Activated naive CD4-positive, alpha-beta T cell treated with anti-CD3 and anti-CD28 coated beads, Interleukin-2, amount 50 U/mL, for 72 hours (primary cell): ENCODE measurements at places on chromosomes 5 and 9.

GRCh38 chr9:32069169-32069813 lies 315.2 kb upstream of the ACO1 start:
- no peak for DNase-seq

- no peak for DNase-seq
These were observed 167.9 kb downstream of the GLIS3 start for GRCh38 chr9:4131946-4132345.

DNA sequence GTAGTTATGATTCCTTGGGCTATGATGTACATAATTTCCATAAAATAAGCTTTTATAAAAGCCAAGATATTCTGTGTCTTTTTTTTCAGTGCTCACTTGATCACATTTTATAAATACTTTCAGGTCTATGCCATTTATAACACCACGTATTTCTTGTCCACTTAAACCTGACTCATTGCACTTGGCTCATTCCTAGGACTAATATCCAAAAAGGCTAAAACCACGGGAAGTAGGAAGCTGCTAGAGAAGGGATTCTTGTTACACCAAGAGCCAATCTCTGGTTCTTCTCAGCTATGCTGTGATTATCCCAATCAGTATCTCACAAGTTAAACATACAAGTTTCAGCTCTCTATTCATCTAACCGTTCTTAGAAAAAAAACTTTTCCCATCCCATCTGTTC lies 80.4 kb upstream of the CDH6 start:
- no peak for DNase-seq

GRCh38 chr9:91903126-91903911 lies 46.7 kb downstream of the ROR2 start:
- no peak for DNase-seq

DNA sequence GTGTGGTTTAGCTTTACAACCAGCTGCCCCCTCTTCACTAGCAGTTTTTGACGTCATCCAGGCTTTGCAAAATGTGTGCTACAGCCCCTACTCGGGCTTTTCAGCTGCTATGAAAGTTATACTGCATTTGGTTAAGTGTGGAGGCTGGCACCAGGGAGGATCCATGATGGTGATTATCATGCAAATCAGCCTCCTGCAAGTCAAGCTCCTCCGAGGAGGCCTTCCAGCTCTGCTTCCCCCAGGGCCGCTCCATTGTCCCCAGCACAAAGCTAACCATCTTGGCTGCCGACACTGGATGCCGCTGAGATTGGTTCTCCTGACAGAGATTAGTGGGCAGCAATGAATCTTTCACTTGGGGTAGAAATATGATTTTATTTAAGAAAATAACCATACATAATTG lies 159.6 kb downstream of the NR2F1-AS1 start:
- no peak for DNase-seq

DNA sequence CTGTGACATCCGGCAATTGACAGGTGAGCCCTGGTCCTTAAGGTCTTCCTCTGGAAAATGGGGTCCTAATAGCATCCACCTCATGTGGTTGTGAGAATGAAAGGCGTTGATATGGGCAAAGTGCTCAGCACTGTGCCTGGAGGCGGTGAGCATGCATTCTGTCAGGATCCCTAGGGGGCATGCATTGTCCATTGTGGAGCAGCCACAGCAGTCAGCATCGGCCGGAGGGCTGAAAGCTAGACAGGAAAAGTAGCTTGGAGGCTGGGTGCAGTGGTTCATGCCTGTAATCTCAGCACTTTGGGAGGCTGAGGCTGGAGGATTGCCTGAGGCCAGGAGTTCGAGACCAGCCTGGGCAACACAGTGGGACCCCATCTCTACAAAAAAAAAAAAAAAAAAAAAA lies 122.2 kb downstream of the LHX2 start:
- no peak for DNase-seq

DNA sequence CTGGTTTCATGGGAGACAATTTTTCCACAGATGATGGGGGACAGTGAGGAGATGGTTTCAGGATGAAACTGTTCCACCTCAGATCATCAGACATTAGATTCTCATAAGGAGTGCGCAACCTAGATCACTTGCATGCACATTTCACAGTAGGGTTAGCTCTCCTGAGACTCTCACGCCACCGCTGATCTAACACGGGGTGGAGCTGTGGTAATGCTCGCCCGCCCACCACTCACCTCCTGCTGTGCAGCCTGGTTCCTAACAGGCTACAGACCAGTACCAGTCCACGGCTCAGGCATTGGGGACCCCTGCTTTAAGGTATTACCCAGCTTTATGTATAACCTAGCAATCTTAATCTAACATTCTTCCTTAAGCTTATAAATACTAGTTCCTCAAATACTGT lies 35.6 kb downstream of the TTC39B start:
- DNase-seq, result no peak

DNA sequence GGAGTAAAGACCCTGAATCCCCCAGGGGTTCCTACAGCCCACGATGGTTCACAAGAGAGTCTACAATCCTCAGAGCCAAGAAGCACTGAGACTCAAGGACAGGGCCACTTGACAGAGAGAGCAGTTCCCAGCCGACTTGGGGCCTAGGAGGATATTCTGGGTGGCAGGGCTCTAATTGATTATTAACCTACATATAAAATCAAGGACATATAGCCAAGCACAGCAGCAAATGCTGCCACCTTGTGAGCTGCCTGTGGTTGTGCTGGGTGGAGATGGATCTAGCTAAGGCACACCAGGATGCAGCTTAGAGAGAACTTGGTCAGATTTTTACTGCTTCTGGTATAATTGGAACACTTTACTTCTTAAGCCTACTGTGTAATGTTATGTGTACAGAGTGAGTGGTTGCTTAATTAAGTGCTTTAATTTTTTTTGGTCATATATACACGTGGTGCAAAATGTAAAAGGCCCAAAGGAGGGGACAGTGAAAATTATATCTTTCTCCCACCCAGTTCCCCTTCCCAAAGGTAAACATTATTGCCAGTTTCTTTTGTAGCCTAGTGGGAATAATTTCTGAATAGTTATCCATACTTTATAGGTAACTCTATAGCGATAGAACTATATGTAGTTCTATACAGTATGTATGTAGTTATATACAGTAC lies 78.8 kb downstream of the F2RL2 start:
- DNase-seq, result peak; percentile 45
